T follicular helper cell (primary cell): ENCODE measurements at places on chromosomes 6 and 20.

- no peak for DNase-seq
Measured at GRCh38 chr6:27279513-27280063, 32.1 kb downstream of the PRSS16 start.

DNA sequence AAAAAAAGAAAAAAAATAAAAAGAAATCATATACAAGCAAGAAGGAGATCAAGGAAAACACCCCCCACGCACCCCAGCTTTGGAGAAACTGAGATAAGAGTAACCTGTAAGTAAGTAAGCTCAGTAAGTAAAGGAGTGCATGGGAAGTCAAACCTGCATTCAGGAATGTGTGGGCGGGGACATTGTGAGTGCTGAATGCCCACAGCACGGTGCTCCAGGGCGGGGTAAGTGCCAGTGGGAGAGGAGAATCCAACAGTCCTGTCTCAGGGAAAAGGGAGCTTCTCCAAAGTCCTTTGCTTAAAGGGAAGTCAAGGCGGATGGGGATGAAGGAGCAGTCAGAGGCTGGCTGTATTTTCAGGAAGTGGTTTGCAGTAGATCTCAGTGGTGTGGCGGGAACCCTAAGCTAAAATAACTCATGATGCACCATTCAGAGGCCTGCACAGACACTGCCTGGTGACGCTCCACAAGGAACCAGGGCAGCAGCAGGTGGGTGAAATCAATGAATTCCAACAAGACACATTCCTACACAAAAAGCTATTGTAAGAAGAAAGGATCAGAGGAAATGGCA lies 368.0 kb downstream of the QKI start:
- no peak for DNase-seq

- no peak for DNase-seq
Measured at GRCh38 chr20:57841297-57841866, 131.6 kb upstream of the PMEPA1 start.

GRCh38 chr6:90121982-90122381 lies 174.7 kb downstream of the BACH2 start:
- no peak for DNase-seq

DNA sequence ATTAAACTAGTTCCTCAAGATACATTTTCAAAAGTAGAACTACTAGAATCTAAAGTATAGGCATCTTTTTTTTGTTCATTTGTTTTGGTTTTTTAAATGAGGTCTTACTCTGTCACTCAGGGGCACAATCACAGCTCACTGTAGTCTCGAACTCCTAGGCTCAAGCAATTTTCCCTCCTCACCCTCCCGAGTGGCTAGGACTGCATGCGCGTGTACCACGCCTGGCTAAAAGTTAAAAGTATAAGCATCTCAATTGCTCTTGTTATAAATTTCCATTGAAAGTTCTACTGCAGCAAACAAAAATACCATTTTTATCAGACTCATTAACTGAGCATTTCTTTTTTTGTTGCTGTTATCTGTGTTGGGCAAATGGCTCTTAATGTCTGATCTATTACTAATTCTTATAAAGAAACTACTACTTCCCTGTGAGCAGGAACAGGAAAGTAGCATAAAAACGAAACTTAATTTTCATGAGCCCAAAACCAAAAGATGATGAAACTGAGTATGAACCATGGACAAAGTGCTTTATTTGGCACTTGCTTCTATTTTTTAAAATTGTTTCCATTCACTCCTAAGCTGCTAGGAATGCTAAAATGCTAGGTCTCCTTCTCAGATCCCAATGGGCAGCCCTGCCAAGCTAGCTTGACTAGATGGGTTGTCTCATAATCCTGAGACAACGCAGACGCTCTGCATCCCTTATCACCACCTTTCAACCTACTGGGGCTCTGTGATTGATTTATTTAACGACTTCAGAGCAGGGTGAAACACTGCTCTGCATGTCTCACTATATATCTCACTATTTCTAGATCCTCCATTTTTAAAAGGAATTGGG lies 36.9 kb downstream of the TRPC4AP start:
- no peak for DNase-seq
